Lower lobe of right lung (tissue), 2 donors: ENCODE measurements at places on chromosomes 4 and X. TPM values are rescaled to one million over a fixed set of nuclear protein-coding genes. Genes with fewer than 3 reads are reported as not detected.

The OR13H1 gene
- not detected for total RNA-seq

The HNRNPH2 gene
- total RNA-seq: 62.1 TPM

DNA sequence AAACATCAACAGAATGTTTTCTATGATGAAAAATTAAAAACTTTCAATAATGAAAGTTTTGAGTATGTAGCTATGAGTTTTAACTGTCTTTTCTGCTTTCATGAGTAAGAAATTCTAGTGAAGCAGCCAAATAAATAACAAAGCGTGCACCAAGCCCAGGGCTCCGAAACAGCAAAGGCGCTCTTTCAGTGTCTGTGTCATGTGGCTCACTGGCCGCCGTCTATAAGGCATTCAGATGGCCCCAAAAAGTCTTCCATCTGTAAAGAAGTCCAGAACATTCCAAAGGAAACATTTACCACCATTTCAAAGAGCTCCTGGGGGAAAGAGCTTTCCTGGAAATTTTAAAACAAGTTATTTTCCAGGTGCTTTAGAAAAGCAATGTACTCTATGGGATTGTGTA is 139.9 kb downstream of the AFAP1 start:
- H3K4me1 ChIP-seq: peaks cover 16% of the 10 kb centered on the region
- H3K27me3 ChIP-seq: no peaks in the 10 kb centered on the region
- H3K27ac ChIP-seq: no peak overlapping the region
- no peak for DNase-seq
- H3K36me3 ChIP-seq: peaks cover 31% of the 10 kb centered on the region

The SPOCK3 gene
- total RNA-seq: 0.74 TPM

DNA sequence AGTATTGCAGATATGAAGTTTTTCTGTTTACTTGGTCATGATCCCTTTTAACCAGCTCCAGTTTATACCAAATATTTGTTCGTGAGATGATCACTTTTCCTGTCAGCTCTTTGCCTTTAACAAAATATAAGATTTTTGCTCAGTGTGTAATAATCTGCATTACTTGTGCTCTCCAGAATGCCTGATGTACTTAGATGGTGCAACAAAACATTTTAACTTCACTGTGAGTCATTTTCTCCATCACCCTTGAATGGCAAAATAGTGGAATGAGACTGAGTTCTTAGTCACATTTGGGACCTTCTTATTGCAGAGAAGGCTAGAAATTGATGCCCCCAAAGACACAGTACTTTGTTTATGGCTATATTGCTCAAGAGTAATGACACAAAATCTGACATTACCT is 252.0 kb downstream of the FRMPD4 start:
- no peaks in the 10 kb centered on the region for H3K4me1 ChIP-seq
- no peak overlapping the region for H3K4me3 ChIP-seq
- no peaks in the 10 kb centered on the region for H3K27me3 ChIP-seq
- no peak overlapping the region for H3K27ac ChIP-seq
- H3K36me3 ChIP-seq: no peaks in the 10 kb centered on the region

GRCh38 chr4:72712997-72713396 is 144.0 kb upstream of the ADAMTS3 start:
- H3K4me1 ChIP-seq: no peaks in the 10 kb centered on the region
- H3K36me3 ChIP-seq: no peaks in the 10 kb centered on the region
- H3K27me3 ChIP-seq: no peaks in the 10 kb centered on the region
- DNase-seq: no peak
- no peak overlapping the region for H3K27ac ChIP-seq

DNA sequence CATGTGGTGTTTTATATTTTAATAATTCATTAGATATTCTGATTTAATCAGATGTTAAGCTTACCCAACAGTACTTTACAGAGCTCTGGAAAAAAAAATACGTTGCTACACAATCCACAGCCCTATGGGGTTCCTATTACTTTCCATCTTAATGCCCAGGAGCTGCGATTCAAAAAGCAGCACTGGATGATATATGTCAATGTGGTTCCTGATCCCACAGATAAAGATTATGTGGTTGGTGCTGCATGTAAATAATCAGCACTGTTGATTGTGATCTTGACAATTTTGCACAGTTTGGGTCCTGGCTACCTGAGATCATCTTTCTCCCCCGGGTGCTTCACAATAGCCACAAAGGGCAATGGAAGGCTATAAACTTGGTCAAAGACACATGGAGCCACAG is 72.7 kb upstream of the DCLK2 start:
- H3K4me1 ChIP-seq: no peaks in the 10 kb centered on the region
- no peak overlapping the region for H3K27ac ChIP-seq
- no peak overlapping the region for H3K4me3 ChIP-seq

GRCh38 chrX:129925305-129926092 is 19.5 kb downstream of the UTP14A start:
- peak; percentile 45 for DNase-seq
- H3K27ac ChIP-seq: no peak overlapping the region
- H3K36me3 ChIP-seq: peaks cover 56% of the 10 kb centered on the region
- H3K4me1 ChIP-seq: no peaks in the 10 kb centered on the region
- no peaks in the 10 kb centered on the region for H3K27me3 ChIP-seq
- H3K4me3 ChIP-seq: no peak overlapping the region

GRCh38 chrX:39645178-39645895 is 452.4 kb downstream of the BCOR start:
- H3K27ac ChIP-seq: peak overlapping the region; percentile 36
- H3K27me3 ChIP-seq: no peaks in the 10 kb centered on the region
- no peak overlapping the region for H3K4me3 ChIP-seq
- DNase-seq: peak; percentile 44
- no peaks in the 10 kb centered on the region for H3K4me1 ChIP-seq
- H3K36me3 ChIP-seq: no peaks in the 10 kb centered on the region

GRCh38 chr4:99855678-99856077 is 38.5 kb downstream of the LAMTOR3 start:
- H3K4me3 ChIP-seq: no peak overlapping the region
- H3K4me1 ChIP-seq: peaks cover 8% of the 10 kb centered on the region
- H3K27me3 ChIP-seq: no peaks in the 10 kb centered on the region
- no peaks in the 10 kb centered on the region for H3K36me3 ChIP-seq
- no peak for DNase-seq

DNA sequence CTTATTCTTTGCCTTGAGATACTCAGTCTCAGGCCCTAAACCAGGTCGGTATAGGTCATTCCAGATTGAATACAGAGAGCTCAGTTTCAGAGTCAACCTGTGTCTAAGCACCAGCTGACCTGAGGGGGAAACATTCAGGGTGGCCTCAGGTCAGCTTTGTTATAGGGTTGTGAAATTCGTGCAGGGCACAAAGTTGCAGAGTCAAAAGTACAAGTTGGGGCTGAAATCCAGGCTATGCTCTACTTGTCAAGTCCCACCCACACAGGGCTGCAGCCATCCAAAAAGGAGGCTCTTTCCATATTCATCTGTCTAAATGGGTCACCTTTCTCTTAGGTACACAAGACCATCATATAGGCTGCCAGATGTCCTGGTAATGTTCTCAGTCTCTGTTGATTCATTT is 89.7 kb downstream of the ITIH6 start:
- no peaks in the 10 kb centered on the region for H3K36me3 ChIP-seq
- H3K27ac ChIP-seq: no peak overlapping the region
- no peaks in the 10 kb centered on the region for H3K4me1 ChIP-seq
- H3K4me3 ChIP-seq: no peak overlapping the region

The RNF175 gene
- 0.12 TPM for total RNA-seq

The ENPEP gene
- total RNA-seq: 8.2 TPM

GRCh38 chr4:11131491-11131890 is 297.2 kb downstream of the HS3ST1 start:
- H3K4me1 ChIP-seq: no peaks in the 10 kb centered on the region
- H3K4me3 ChIP-seq: no peak overlapping the region
- DNase-seq: no peak
- H3K36me3 ChIP-seq: no peaks in the 10 kb centered on the region
- H3K27ac ChIP-seq: no peak overlapping the region

- no peaks in the 10 kb centered on the region for H3K36me3 ChIP-seq
- H3K27me3 ChIP-seq: no peaks in the 10 kb centered on the region
- no peak overlapping the region for H3K4me3 ChIP-seq
- no peak overlapping the region for H3K27ac ChIP-seq
Measured at GRCh38 chr4:108703966-108704365, 53.6 kb downstream of the OSTC start.

DNA sequence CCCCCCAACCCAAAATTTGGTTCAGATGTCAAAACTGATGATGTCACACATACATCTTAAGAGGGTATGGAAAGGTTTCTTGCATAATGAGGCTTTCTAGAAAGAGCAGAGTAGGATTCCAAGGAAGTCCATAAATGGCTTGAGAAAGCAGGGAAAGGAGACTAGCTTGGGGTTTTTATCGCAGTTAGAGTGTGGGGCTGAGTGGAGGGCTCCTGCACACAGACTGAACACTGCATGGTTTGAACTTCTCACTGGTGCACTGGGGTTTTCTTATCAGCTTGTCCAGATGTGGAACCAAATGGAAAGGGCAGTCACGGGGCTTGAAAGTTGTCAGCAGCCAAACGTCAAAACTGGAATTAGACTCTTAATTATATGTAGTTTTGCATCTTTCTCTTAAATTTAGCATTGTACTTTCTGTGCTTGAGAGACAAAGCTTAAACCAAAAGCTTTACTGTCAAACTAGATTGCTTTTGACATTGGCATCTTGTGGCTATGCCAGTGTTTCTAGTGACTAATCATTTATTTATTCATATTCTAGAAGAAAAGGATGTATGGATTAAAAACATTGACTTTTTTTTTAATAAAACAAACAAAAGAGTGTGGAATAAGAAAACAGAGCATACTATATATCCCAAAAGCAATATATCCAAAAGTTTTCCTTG is 78.3 kb upstream of the STIM2 start:
- H3K4me1 ChIP-seq: peaks cover 5% of the 10 kb centered on the region
- no peak overlapping the region for H3K27ac ChIP-seq

DNA sequence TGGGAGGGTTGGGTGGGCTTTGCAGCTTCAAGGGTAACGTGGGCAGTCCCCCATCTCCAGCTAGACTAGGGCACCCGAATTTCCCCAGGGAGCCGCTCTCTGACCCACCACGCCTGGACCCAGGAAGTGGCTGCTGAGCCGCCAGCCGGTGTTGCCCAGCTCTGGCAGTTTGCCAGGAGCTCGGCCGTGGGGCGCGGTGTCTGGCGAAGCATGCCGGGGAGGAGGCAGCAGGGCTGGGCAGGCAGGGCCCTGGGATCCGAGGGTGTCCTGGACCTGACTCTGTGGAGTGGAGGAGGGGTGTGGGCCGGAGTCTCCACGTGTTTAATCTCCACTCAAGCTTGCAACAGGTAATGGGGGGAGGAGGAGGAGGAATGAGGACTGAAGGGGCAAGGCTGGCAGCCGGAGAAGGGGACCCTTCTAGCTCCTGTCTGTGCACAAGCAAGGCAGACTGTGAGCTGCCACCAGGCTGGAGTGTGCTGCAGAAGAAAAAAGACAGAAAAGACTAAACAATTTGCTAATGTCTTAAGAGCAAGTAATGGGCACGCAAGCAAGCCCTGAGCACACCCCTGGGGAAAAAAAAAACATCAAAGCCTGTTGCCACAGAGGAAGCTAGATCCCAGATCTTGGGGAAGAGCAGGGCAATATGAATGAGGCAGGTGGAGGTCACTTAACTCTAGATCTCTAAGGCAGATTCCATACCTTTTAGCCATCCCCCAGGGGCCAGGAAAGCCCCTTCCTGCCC is 2.4 kb downstream of the LONRF3 start:
- peaks cover 11% of the 10 kb centered on the region for H3K36me3 ChIP-seq
- H3K4me3 ChIP-seq: peak overlapping the region; percentile 66
- DNase-seq: peak; percentile 79
- peaks cover 9% of the 10 kb centered on the region for H3K27me3 ChIP-seq
- H3K4me1 ChIP-seq: peaks cover 7% of the 10 kb centered on the region
- peak overlapping the region; percentile 87 for H3K27ac ChIP-seq

GRCh38 chr4:28835501-28835900 is 1884.7 kb upstream of the PCDH7 start:
- no peaks in the 10 kb centered on the region for H3K4me1 ChIP-seq
- H3K4me3 ChIP-seq: no peak overlapping the region
- no peak for DNase-seq
- H3K36me3 ChIP-seq: no peaks in the 10 kb centered on the region
- no peak overlapping the region for H3K27ac ChIP-seq

The MAGED4 gene
- total RNA-seq: 3.2 TPM

- no peaks in the 10 kb centered on the region for H3K36me3 ChIP-seq
- H3K4me1 ChIP-seq: no peaks in the 10 kb centered on the region
- H3K4me3 ChIP-seq: no peak overlapping the region
- H3K27me3 ChIP-seq: no peaks in the 10 kb centered on the region
- H3K27ac ChIP-seq: no peak overlapping the region
Measured at GRCh38 chr4:66252291-66252690, 582.0 kb upstream of the EPHA5 start.

DNA sequence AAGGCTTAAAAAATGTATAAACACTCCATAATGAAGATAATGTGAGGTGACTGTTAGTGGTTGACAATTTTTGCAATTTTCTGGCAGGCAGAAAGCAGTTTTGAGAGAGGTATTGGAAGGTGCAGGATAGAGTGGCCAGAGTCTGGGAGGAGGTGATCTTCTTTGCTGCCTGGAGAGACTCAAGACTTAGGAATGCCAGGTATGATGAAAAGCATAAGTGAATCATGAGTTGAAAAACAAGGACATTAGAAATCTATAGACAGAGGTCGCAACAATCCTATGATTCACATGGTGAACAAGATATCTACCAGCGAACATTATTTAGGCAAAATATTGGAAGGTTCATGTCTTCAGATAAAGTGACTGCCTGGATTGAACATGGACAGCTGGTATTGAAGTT is 118.5 kb downstream of the CFAP299 start:
- H3K36me3 ChIP-seq: no peaks in the 10 kb centered on the region
- H3K27me3 ChIP-seq: no peaks in the 10 kb centered on the region
- no peaks in the 10 kb centered on the region for H3K4me1 ChIP-seq
- H3K27ac ChIP-seq: no peak overlapping the region
- no peak for DNase-seq
- no peak overlapping the region for H3K4me3 ChIP-seq

- H3K4me3 ChIP-seq: no peak overlapping the region
- no peak for DNase-seq
- H3K27me3 ChIP-seq: no peaks in the 10 kb centered on the region
- no peaks in the 10 kb centered on the region for H3K36me3 ChIP-seq
- H3K27ac ChIP-seq: no peak overlapping the region
Measured at GRCh38 chr4:15151033-15151432, 148.8 kb downstream of the CPEB2 start.

The CXCL9 gene
- 1.3 TPM for total RNA-seq

DNA sequence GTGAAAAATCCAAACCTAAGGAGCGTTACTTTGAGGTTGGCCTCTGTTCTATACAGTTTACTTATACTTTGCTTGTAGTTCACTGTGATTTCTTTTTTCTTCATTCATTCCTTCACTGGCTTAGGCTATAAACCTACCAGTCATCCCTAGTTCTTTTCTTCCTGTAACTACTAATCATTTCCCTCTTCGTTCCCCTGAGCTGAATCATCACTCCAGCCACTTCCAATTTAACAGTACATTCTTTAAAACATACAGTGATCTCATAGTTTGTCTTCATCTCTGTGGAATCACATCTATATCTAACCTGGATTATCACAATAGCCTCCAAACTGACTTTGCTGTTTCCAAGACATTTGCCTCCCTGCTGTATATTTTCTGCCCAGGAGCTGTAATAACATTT is 25.2 kb upstream of the NPFFR2 start:
- H3K4me1 ChIP-seq: no peaks in the 10 kb centered on the region
- no peak overlapping the region for H3K4me3 ChIP-seq
- H3K36me3 ChIP-seq: no peaks in the 10 kb centered on the region
- H3K27ac ChIP-seq: no peak overlapping the region

The TSPAN7 gene
- total RNA-seq: 54.6 TPM

The GPAT3 gene
- total RNA-seq: 5.9 TPM
